ENCODE measurements at places on chromosomes 7 and 10.

DNA sequence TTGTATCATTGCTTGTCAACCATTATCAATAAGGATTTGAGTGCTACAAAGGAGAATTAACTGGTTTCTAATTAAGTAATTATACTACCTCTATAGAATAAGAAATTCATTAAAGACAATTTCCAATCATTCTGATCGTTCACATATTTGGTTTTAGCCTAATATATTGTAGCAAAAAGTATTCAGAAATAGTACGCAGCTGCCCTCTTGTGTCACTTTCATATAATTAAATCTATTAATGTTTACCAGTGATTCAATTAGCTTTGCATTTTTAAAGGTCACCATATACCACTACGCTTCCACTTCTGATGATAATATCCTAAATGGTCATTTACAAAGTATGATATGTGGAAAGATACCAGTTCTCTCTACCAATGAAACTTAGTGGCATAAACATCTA is 128.3 kb downstream of the NEBL start:
- no peak for DNase-seq

GRCh38 chr10:117875793-117876192 is 170.9 kb downstream of the RAB11FIP2 start:
- DNase-seq = no peak

DNA sequence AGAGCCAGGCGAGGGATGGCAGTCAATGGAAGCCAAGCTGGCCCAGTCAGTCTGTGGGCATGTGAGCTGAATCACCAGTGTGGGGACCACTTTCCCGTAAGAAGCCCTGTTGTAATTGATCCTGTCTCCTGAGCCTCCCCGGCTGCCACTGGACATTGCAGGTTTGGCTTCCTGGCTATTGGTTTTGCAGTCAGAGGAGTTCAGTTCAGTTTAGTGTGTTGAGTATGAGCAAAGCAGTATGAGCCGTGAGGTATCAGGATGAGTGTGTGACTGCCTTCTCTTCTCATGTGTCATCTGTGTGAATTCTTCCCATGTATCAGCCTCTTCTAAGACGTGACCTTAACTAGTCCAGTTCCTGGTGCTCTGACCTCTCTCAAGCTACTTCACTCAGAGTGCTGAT is 227.4 kb downstream of the PRKG1 start:
- DNase-seq = no peak

- DNase-seq = no peak
Observed at GRCh38 chr7:157678501-157678900, 341.7 kb downstream of the DNAJB6 start.

DNA sequence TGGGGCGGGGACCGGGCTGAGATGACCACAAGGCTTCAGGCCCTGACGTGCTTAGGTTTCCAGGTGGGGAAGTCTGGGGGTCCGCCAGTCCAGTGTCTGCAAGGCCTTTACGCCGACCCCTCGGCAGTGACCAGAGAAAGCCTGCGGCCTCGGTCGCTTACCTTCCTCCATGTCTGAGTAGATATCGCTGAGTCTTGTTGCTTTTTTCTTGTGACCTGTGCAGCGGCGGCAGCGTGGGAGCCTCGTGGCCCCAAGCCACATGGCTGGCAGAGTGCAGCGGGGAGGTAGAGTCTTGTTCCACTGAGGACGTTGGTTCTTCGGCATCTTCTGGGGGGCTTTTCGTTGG is 329 bp downstream of the NOLC1 start:
- no peak for DNase-seq

- DNase-seq = no peak
Observed at GRCh38 chr7:41702635-41703371, at the start of gene INHBA. Gene INHBA (minus strand): TSS chr7:41703090. CDS start chr7:41700374, 2,716 bp downstream.

GRCh38 chr7:30422922-30423321 is 55.7 kb downstream of the NOD1 start:
- no peak for DNase-seq

DNA sequence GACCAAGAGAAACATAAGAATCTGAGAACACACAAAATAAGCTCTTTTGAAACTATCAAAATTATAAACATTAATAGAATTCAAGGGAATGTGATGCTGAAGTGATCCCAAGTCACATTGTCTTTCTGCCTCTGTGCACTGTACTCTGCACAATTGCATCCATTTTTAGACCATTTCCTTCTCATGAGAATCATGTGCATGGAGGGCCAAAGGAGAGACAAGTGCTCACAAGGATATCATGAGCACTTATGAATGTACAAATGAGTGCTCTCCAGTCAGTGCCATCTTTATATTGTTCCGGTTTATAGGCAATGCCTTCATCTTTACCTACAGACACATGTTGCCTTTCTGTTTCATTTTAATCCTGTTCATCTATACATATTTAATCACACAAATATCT is 36.9 kb downstream of the MET start:
- no peak for DNase-seq

DNA sequence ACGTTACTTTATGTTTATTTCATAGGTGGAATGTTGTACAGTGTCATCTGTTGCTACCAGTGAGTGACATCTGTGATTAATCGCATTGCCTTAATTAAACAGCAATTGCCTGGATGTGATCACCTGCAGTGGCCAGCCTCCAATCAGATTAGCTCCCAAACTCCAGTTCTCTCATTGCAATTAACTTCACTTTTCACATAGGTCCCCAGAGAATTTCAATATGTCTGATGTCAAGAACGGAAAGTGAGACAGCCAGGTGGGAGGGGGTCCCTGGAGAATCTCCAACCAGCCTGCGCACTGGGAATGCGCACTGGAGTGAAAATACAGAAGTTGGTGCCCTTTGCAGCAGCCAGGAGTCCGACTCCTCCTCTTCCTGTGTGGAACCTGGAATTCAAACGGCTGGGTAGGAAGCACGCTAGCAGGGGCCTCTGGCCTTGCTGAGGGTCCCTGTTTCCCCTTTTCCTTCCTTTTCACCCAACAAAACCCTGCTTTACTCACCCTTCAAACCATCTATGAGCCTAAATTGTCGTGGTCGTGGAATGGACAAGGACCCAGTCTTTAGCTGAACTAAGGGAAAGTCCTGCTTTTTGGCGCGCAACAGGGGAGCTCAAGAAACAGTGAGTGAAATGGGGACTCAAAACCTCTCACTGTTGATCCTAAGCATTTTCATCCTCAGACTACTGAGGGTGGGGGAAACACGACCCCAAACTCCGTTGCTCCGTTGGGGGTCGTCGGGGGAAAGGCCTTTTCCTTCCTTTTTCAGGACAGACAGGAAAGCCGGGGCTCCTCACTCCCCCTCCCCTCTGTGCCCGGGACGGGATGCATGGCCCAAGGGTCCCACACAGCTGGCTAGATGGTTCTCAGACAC is 1355.5 kb upstream of the LRRTM3 start:
- no peak for DNase-seq

DNA sequence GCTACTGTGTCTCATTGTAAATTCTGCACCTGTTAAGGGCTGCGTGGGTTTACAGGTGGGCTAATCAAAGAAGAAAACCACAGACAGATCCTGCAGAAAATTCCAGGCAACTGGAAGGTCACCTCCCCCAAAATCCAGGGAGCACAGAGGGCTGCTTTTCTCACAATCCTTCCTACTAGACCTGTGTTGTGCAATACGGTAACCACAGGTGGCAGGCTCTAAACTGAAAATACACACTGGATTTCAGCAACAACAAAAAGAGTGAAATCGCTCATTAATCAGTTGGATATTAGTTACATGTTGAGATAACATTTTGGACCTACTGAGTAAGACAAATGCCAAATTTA is 83.2 kb downstream of the SLC16A9 start:
- DNase-seq = no peak

DNA sequence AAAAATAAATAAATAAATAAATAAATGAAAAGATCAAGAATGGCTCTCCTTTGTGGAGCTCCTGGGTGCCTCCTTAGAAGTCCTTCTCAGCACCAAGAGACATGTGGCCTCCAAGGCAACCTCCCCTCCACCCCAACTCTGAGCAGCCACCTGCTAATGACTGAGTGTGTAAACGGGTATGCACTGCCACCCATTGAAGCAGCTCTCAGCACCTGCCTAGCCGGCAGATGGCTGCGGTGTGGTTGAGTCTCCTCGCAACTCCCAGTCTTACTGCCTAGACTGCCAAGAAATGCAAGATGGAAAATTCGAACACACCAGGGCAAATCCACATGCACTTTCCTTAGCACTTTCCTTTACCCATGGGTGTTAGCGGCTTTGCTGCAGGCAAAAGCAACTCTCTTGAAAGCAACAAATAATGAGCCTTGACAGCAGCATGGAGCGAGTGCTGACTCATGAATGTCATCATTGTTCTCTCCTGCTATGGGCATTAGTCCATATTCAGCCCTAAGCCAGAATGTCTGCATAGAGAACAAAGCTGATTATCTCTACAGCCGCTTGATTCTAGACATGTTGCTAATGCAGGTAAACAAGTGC is 913.9 kb upstream of the AUTS2 start:
- no peak for DNase-seq

DNA sequence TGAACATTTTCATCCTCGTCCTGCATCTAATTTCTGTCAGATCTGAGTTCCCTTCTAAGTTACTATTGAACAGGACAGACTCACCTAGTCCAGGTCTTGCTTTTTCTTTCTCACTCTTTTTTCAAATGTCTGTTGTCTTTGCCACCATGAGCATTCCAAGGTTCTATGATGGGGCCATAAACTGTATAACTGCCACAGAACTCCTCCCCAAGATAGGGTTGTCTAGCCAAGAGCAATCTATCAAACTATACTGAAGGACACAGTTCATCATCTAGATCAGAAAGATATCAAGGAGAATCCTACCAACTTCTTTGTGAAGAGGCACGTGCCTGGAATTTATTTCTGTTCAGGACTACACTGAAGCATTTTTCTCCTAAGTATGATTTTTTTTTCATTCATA is 50.1 kb upstream of the FEZF1 start:
- no peak for DNase-seq

GRCh38 chr10:59984415-59984814 is 78.1 kb upstream of the CCDC6 start:
- DNase-seq = no peak

All from CD4-positive, alpha-beta T cell treated with Interleukin-4 for 4 hours (primary cell).